ENCODE measurements at places on chromosomes 13 and 19.

DNA sequence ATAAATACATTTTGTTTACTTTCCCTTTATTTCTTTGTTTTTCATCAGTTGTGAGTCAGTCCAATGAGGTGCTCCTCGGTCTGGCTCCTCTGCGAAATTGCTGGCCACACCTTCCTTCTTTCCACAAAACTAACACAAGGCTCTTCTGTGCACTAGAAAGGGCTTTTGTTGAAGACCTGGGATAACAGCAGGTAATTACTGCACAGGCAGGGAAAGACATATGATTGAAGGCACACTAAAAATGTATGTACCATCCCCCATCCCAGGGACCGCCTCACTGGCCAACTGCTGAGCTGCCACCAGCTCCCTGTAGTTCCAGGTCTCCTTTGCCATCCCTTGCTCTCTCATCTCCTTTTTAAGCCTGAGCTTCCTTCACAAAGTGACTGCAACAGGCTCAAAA, 180.5 kb downstream of the EFNB2 start:
- DNase-seq = no peak

DNA sequence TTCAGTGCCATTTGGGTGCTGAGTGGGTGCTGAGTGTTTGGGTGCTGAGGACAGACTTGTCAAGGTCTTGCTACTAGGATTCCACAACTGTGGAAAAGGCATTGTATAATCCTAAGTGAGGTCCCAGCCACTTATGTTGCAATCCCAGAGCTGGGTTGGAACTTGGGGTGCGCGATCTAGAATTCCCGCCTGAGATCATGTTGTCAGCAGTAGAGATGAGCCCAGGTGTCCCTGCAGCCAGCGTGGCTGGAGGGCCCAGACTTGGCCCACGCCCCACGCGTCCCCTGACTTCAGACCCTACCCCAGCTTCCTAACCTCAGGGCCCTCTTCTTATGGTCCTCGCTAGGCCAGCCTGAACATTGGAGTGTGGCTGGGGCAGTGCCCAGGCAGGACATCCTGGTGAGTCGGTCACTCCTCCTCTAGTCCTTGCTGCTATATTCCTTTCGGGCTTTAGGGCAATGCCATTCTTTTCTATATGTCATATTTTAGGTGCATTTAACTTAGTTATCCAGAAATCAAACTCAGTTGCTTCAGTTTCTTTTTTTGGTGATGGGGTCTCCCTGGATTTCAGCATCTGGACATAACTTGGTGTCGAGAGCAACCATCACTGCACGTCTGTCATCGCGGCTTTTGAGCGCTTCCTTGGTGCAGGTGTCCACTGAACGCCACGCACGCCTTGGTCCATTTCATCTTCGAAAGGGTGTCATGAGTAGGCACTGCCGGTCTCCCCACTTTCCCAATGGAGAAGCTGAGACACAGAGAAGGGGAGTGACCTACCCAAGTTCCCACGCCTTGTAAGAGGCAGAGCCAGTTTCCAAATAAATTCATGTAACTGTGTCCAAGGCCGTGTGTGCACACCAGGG, 46.4 kb upstream of the F7 start:
- DNase-seq = no peak

GRCh38 chr19:54077334-54077733, 3.8 kb downstream of the TARM1 start:
- DNase-seq = no peak

DNA sequence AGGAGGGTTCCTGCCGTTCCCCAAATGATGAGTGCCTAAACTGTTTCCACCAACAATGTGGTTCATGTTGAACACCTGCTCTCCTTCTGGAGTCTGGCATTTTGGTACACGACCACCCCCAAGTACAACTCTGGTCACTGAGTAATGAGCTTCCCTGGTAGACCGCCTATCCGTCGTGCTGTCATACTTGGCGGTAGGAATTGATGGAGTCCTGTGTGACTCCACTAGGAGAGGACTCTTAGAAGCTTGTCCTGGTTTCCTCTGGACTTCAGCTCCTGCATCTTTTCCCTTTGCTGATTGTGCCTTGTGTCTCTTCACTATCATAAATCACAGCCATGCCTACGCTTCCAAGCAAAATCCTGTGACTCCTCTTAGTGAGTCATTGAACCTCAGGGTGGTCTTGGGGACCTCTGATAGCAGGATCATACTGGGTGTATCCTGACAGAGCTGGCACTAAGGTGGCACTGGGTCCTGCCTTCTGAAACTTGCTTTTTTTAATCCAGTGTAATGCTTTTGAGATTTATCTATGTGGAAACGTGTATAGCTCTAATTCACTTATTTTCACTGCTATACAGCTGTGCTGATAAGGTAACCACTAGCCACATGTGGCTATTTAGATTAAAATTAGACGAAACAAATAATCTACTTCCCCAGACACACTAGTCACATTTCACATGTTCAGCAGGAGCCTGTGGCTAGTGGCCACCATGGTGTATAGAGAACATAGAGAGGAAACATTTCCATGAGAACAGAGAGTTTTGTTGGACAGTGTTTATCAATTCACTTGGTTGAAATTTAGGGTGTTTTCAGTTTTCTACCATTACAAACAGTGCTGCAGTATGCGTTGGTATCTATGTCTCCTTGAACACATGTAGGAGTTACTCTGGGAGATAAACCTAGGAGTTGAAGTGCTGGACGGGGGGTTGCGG, 6.1 kb upstream of the ASF1B start:
- no peak for DNase-seq

GRCh38 chr19:38945562-38946228, 15.0 kb downstream of the MRPS12 start:
- DNase-seq = no peak

- peak; percentile 10 for DNase-seq
Measured at GRCh38 chr13:109652531-109652930, 133.9 kb downstream of the IRS2 start.

DNA sequence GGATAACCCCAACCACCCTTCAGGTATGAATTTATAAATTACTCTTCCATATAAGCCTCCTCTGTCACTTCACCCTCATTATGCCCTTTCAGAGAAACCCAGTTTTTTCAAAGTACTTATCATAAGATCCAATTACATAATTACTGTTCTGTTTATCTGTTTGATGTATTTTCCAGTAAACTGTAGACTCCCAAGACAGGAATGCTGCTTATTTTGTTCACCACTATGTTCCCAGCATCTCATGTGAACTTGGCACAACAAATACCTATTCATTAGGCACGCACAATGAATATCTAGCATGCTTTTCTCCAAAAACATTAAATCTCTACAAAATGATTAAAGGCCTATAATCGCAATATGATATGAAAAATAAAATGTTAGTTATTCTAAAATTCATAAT, 13.2 kb downstream of the ENOX1 start:
- no peak for DNase-seq

DNA sequence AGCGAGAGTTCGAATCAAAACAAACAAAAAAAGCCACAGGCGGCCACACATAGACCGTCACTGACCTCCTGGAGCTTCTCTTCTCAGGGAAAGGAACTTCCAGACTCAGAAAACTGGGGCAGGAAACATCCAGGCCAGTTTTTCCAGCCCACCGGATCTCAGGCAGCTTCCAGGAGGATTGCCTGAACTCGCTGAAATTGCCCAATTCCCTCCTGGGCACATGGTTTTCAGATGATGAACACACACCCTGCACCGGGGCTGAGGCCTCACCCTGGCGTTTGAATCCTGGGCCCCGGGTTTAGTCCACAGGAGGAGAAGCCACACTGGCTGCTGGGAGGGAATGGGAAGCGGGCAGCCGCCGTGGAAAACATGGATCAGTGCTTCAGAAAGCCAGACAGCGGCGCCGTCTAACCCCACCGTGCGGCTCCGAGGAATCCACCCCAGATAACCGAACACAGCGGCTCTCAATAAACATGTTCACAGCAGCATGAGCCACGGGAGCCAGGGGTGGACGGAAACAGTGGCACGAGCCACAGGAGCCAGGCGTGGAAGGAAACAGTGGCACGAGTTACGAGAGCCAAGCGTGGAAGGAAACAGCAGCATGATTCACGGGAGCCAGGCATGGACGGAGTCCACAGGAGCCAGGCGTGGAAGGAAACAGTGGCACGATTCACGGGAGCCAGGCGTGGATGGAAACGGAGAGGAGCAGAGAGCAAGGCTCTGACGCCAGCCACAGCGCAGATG, 18.2 kb upstream of the PTBP1 start:
- DNase-seq = peak; percentile 93

Measured in A172 (cell line).